Smooth muscle cell of the coronary artery (primary cell): ENCODE measurements at places on chromosomes 12 and 14. TPM values are rescaled to one million over a fixed set of nuclear protein-coding genes. Genes with fewer than 3 reads are reported as not detected.

The RPGRIP1 gene
- total RNA-seq = under 0.01 TPM in 1 of 2 replicates, not detected in the other

The AICDA gene
- total RNA-seq = 0.08 TPM in 1 of 2 replicates, not detected in the other

The MORN3 gene
- 1.1 and 2.0 TPM in 2 replicates for total RNA-seq

The KRT77 gene
- total RNA-seq = not detected in 2 replicates

The IAPP gene
- not detected in 2 replicates for total RNA-seq

The OTUB2 gene
- 1.3 and 1.5 TPM in 2 replicates for total RNA-seq

The RESF1 gene
- 6.2 and 20.3 TPM in 2 replicates for total RNA-seq

The ARG2 gene
- total RNA-seq = 3.6 and 3.8 TPM in 2 replicates

The AHNAK2 gene
- 27.4 and 174 TPM in 2 replicates for total RNA-seq

The RERG gene
- total RNA-seq = 0.08 TPM in 1 of 2 replicates, not detected in the other

The SLC35E3 gene
- total RNA-seq = 6.5 and 10.6 TPM in 2 replicates

The LAG3 gene
- 0.15 TPM in 1 of 2 replicates, not detected in the other for total RNA-seq

The ARHGAP9 gene
- total RNA-seq = 0.30 TPM in 1 of 2 replicates, not detected in the other

The MFAP5 gene
- 124 and 415 TPM in 2 replicates for total RNA-seq

The GALNT6 gene
- total RNA-seq = 0.75 and 4.7 TPM in 2 replicates

The OAS3 gene
- total RNA-seq = 2.3 and 2.6 TPM in 2 replicates

The IL22 gene
- not detected in 2 replicates for total RNA-seq

The WNT1 gene
- not detected in 2 replicates for total RNA-seq

The NEUROD4 gene
- total RNA-seq = not detected in 2 replicates

The CLEC9A gene
- not detected in 2 replicates for total RNA-seq

The RFLNA gene
- 0.35 and 6.8 TPM in 2 replicates for total RNA-seq

The SERPINA1 gene
- total RNA-seq = 0.08 TPM in 1 of 2 replicates, not detected in the other

The OTOGL gene
- total RNA-seq = 0.08 and 0.12 TPM in 2 replicates

The KRT78 gene
- total RNA-seq = not detected in 2 replicates

The TCP11L2 gene
- 33.1 and 43.1 TPM in 2 replicates for total RNA-seq

The C12orf54 gene
- total RNA-seq = not detected in 2 replicates

The RPS6KL1 gene
- total RNA-seq = 0.35 and 0.45 TPM in 2 replicates

The LRRK2 gene
- total RNA-seq = 1.7 and 9.2 TPM in 2 replicates

The KRT3 gene
- not detected in 2 replicates for total RNA-seq

The CIROP gene
- 0.12 TPM in 1 of 2 replicates, not detected in the other for total RNA-seq

The TAS2R9 gene
- total RNA-seq = not detected in 2 replicates

The SYCP3 gene
- 0.08 and 0.12 TPM in 2 replicates for total RNA-seq

The VRTN gene
- not detected in 2 replicates for total RNA-seq
